ENCODE measurements at places on chromosomes 5 and 9.

DNA sequence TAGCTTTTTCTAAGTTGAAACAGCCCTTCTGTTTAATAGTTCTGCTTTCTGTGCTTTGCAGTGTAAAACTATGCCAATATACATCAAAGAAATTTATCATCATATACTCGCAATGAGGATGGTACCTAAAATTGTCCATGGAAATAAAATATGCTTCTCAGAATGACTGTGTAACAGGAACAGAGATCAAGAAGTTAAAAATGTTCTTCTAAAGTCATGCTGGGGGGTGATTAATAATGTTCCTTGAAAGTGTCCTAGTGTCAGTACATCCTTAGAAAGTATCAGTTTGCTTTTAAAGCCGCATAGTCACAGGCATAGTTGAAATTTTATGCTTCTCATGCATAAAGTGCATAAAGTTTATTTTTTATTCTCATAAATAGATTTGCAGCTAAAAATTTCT is 4.0 kb upstream of the LRRC70 start:
- no peak for DNase-seq

DNA sequence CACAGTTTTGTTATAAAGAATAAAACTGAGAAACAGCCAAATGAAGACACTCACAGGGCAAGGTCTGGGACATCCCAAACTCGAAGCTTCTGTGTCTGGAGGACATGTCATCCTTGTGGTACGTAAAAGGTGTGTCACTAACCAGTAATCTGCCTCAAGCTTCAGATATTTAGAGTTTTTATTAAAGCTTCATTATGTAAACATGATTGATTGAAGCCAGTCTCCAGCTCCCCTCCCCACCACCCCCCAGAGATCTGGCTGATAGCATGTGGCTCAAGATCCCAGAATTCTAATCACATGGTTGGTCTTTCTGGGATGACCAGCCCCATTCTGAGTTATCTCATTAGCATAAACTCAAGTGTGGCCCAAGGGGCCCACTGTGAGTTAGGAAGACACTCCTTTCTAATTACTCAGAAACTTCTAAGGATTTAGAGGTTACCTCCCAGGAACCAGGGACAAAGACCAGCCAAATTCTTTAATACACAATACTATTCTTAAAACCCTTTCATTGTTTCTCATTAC is 31.4 kb upstream of the ERAP1 start:
- no peak for DNase-seq

GRCh38 chr9:138118601-138119071 is 241.1 kb downstream of the CACNA1B start:
- DNase-seq: no peak

- DNase-seq: no peak
Measured at GRCh38 chr9:130741024-130741305, 47.4 kb downstream of the EXOSC2 start.

- DNase-seq: no peak
Measured at GRCh38 chr5:52895572-52896413, 93.4 kb upstream of the ITGA2 start.

Measured in T-helper 17 cell (primary cell).